Activated CD4-positive, alpha-beta T cell treated with anti-CD3 and anti-CD28 coated beads, Interleukin-2, amount 50 U/mL, for 16 hours (primary cell): ENCODE measurements at places on chromosomes 5 and 9.

- no peak for DNase-seq
Observed at GRCh38 chr5:85681871-85682270, 935.9 kb upstream of the COX7C start.

GRCh38 chr5:15425766-15426165 is 74.2 kb upstream of the FBXL7 start:
- no peak for DNase-seq

DNA sequence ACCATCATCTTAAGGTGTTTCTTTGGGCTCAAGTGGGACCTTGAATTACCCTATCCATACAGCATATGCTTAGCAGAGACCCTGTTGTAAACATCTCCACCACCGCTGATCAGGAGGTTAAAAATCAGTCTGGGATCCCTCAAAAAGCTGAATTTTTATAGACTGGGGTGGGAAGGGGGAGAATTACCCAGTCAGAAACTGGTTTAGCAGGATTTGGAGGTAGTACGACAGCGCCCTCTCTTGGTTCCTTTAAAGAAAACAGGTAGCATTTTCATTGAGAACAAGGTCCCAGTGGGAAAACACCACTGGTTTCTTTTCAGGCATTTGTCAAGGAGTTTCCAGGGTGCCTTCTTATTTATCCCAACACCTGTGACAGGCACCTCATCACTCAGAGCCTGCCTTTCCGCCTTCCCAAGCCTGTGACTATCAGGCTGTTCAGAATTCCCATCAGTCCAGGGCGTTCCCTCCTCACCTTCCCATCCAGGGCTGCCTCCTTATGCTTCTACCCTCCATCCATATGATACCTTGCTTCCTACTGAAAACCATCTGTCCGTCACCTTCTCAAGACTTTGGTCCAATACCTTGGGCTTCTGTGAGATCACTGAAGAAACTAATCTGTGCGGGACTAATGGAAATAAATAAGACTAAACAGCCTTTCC is 203.8 kb upstream of the RAI14 start:
- no peak for DNase-seq

GRCh38 chr5:171757853-171758535 is 27.6 kb upstream of the SMIM23 start:
- peak; percentile 52 for DNase-seq

- DNase-seq = peak; percentile 55
Observed at GRCh38 chr9:84271531-84271900, 69.0 kb downstream of the SLC28A3 start.

DNA sequence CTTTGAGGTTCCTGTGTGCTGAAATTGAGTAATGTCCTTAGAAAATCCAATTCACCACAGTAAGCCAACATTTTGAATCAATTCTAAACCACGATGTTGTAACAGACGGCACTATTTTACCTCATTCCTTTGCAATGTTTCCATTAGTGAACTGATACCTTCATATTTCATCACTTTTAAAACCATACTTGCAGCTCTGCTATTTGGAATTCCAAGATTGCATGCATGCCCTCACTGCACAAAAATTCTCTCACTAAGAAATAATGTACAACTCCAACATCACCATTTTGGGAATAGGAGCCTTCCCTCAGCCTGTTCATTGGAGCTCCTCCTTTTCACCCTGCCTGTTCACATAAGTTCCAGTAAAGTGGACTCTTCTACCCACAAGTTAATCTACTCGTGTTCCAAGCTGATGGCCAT is 74.8 kb upstream of the TGFBR1 start:
- no peak for DNase-seq

GRCh38 chr5:139647506-139648204 is 494 bp upstream of the CXXC5 start:
- DNase-seq = no peak

GRCh38 chr9:34334337-34334824 is 5.0 kb downstream of the NUDT2 start:
- DNase-seq = no peak

GRCh38 chr9:104118916-104119315 is 24.8 kb downstream of the SMC2 start:
- DNase-seq = no peak

DNA sequence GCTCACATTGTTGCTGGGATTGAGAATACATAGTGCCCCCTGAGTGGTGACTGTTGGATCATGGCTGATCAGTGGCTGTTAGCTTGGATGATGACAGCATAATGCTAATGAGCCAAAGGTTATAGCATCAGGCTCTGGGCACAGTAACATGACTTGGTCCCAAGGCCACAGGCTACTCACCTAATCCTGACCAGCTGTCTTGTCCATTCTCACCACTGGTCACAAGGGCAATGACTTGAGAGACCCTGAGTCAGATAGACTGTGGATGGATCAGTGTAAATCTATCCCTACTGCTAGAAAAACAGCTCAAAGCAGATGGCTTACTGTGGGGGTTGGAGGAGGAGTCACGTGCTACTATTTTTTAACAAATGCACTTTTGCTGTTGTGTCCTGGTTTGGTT is 74.7 kb downstream of the AOPEP start:
- DNase-seq = no peak

- no peak for DNase-seq
Observed at GRCh38 chr5:136677217-136677616, 311.9 kb upstream of the TRPC7 start.

- no peak for DNase-seq
Observed at GRCh38 chr5:92963800-92964199, 617.2 kb downstream of the NR2F1-AS1 start.

- no peak for DNase-seq
Observed at GRCh38 chr9:136499071-136499934, 16.5 kb upstream of the SEC16A start.
